ENCODE measurements at places on chromosomes 2 and 18. TPM values are rescaled to one million over a fixed set of nuclear protein-coding genes. Genes with fewer than 3 reads are reported as not detected.

- no peak for DNase-seq
These were observed 73.1 kb downstream of the RAB3GAP1 start for GRCh38 chr2:135124924-135125886.

Gene TUBA3E
- not detected for total RNA-seq

GRCh38 chr2:144986691-144987090, 466.8 kb upstream of the ZEB2 start:
- DNase-seq, result no peak

Gene KYNU
- total RNA-seq, result 64.3 TPM

- DNase-seq, result no peak
These were observed 45.5 kb downstream of the AOX1 start for GRCh38 chr2:200631287-200631686.

DNA sequence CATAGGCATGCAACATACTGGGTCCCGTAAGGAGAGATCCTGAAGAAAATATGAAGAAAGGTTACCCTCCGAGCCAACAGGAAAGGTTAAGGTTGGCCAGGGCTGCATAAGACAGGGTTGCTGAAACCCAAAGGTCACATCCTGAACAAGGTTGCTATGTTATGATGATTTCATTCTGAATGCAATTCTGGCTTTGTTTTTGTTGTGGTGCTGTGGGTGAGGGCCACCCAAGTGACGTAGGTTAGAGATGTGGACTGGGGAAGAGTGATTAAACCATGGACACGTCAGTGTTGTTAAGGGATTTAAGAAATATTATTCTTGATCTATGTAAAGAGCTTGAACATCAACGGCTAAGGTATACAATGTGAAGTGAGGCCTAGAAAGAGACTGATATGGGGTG, 60.0 kb downstream of the ZEB2 start:
- no peak for DNase-seq

DNA sequence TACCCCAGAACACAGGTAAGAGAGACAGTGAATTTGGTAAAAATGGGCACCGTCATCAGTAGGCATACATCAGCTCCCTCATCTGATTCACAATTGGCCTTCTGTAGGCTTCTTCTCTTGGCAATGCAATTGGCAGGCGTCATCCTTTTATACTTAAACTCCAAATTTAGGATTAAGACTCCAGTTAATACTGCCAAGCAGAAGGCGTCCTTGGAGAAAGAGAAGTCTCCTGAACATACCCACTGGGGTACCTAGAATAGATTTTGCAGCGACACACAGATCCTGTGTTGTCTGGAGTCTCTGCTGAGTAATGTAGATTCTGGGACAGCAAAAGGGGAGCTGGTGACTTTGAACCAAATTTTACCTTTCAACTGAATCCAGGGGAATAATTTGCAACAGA, 592 bp upstream of the METAP1D start:
- no peak for DNase-seq

- no peak for DNase-seq
These were observed 4.4 kb downstream of the ACTR2 start for GRCh38 chr2:65231892-65232477.

Gene GRB14
- 51.0 TPM for total RNA-seq

DNA sequence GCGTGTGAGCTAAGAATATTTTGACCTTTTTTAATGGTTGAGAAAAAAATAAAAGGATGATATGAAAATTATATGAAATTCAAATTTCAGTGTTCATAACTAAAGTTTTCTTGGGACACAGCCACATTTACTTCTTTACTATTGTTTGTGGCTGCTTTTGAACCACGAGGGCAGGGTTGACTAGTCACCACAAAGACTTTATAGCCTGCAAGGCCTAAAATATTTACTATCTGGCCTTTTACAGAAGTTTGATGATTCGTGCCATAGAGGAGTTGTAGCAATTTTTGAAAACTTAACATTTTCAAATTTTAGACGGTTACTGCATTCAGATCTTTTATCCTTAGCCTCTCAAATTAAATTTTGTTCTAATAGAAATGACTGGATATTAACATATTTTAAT, 69.9 kb downstream of the LIMS1 start:
- no peak for DNase-seq

Gene COL4A3
- total RNA-seq, result 0.05 TPM

GRCh38 chr2:45470531-45470930, 140.5 kb downstream of the SRBD1 start:
- no peak for DNase-seq

- DNase-seq, result no peak
These were observed 90.2 kb upstream of the LHCGR start for GRCh38 chr2:48845684-48846083.

DNA sequence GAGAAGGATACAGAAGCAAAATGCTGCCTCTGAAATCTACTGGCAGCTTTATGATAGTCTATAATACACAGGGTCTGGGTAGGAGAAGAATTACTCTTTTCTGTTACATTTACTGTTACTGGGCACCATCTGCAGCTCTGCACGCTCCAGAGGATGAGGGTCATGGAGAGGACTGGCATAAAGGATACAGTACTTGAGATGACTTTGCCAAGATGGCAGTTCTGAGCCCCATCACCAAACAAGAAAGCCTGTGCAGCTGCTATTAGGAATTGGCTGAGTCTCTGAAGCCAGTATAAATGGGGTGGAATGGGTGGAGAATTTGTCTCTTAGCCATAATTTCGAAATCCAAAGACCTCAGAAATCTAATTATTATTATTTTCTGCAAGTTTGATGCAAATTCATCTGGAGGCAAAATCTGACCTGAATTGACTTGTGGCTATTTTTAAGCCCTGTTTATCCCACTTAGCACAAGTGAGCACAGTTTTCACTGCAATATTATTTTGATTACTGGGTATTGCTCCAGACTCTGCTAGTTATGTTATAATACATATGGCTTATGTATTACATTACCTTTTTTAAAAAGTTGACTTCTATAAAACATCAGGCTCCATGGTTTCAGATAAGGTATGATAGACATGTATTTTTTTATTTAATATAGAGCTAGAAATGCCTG, 579.5 kb downstream of the MBD2 start:
- DNase-seq, result no peak

Gene STARD6
- not detected for total RNA-seq

GRCh38 chr2:121902171-121902591, 146.7 kb downstream of the TSN start:
- no peak for DNase-seq

Gene RAD51AP2
- 0.25 TPM for total RNA-seq

DNA sequence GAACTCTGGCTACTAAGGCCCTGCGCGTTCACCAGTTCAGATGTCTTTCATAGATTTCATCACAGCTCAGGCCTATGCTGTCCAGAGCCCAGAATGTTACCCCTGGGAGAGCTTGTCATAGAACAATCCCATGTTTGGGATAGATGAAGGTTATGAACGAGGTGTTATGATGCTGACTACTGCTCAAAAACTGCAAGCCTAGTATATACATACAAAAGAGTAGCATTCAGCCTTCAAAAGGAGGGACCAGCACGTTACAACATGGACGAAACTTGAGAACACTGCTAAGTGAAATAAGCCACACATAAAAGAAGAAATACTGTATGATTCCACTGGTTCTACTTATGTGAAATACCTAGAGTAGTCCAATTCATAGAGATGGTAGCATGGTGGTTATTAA, 401.9 kb downstream of the NBAS start:
- no peak for DNase-seq

- no peak for DNase-seq
These were observed 1088.9 kb upstream of the PIK3C3 start for GRCh38 chr18:40866013-40866645.

DNA sequence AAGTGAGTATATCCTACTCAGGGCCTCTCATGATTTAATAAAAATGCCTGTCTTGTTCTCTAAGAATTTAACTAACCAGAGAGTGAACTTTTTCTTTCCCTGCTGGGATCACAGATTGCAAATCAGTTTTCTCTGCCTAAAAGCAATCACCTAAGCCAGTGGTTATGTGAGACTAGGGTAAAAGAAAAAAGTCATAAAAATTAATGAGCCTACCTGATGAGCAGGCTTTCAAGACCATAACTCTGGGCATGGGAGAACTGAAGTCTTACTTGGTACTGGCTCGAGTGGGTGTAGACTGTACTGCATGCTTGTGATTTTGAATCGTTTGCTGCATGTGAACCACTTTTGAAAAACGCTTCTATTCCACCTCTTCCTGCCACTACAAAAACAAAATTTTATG, 1677.0 kb upstream of the LRRTM1 start:
- no peak for DNase-seq

DNA sequence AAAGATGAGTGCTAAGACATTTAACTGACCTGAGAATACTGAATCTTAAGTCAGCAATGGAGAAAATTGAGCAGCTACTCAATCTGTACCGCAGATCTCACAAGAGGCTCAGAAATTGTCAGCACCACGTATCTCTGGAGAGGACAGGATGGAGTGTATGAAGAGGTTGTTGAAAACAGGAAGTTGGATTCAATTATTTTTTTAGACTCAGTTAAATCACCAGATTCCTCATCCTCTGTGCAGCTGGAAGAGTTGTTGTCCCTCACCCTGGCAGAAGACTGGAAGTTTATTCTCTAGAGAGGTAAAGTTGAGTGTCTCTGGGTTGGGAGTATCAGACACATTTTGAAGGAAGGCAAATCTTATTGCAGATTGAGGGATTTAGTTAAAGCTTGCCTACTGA, 114.9 kb upstream of the NT5C1B start:
- DNase-seq, result no peak

GRCh38 chr2:169069341-169069740, at the start of gene DHRS9:
DHRS9 (plus strand) TSS chr2:169069563; CDS start chr2:169081582, 12,019 bp downstream.
- DNase-seq, result no peak

- DNase-seq, result no peak
These were observed 2.8 kb downstream of the RHOB start for GRCh38 chr2:20449501-20450200.

- no peak for DNase-seq
These were observed 8.9 kb downstream of the TSPYL6 start for GRCh38 chr2:54247115-54247514.

GRCh38 chr2:19158896-19159295, 199.5 kb downstream of the OSR1 start:
- DNase-seq, result no peak

Gene RFTN2
- 1.1 TPM for total RNA-seq

DNA sequence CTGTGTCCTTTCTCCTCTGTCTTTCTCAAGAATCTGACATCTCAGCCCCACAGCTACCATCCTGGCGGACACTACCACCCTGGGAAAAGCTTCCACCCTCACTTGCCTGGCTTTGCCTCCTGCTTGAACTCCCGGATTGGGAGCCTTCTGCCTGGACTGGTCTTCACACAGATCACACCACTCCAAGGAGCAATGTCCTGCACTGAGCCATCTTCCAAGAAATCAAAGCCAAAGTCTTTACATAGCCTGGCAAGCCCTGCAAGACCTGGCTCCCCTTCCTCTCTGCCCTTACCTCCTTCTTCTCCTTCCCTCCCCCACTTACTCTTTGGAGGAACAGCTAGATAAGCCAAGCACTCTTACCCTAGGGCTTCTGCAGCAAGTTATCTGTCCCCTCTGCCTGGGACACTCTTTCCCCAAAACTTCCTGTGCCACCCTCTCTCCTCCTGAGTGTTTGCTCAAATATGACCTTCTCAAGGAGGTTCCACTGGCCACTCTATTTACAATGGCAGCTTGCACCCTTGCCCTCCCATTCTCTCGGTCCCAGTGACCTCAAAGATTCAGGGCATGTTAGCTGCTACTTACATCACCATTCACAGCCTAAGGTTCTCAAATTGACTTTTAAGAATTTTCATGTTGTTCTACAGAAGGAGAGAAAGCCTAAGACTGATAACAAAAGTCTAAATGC, 9.7 kb downstream of the ATP8B1 start:
- DNase-seq, result no peak

DNA sequence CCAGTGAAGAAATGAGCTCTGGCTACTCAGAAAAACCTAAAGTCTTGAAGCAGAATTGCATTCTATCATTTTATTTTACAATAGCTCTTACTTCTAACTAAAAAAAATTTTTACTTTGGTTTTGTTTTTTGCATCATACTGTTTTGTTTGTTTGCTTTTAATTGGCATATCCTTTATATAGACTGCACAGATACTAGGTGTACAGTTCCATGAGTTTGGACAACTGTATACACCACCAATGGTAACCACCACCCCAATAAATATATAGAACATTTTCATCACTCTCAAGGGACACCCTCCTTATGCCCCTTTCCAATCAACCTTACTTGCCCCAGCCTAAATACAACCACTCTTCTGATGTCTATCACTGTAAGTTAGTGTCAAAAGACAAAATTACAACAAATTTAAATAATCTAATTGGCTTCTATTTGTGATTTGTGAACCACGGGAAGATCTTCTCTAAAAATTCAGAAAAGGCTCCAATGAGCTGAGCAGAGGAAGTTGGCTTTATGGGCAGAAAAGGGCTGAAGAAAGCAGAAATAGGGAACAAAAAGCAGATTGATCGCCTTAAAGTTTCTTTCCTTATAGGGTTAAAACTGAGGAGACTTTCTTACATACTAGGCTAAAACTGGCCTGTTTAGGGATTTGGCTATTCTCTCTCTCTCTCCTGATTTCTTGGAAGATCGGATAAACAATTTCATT, 22.2 kb upstream of the SOS1 start:
- DNase-seq, result no peak

Gene FOXD4L1
- 0.42 TPM for total RNA-seq

- DNase-seq, result no peak
These were observed 1.7 kb upstream of the PPP4R1 start for GRCh38 chr18:9616049-9616448.

DNA sequence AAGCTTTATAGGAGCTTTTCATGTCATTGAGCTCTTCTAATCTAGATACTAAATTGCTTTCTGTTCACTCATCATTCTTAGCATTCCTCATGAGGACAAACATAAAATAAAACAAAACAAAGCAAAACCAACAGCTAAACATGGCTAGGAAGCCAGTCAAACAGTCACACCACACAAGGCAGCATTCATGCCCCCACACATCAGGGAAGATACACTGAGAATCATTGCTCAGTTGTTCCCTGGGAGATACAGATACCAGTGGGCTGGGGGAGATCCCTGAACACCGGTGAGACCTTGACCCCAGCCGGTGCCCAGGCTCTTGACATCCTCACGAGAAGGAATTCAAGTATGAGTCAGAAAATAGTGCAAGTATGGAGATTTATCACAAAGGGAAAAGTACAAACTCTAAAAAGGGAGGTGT, 177.9 kb upstream of the ARL4C start:
- no peak for DNase-seq

GRCh38 chr2:190656301-190656700, 7.4 kb downstream of the NAB1 start:
- DNase-seq, result no peak

GRCh38 chr2:43367012-43367782, 140.8 kb upstream of the ZFP36L2 start:
- no peak for DNase-seq

DNA sequence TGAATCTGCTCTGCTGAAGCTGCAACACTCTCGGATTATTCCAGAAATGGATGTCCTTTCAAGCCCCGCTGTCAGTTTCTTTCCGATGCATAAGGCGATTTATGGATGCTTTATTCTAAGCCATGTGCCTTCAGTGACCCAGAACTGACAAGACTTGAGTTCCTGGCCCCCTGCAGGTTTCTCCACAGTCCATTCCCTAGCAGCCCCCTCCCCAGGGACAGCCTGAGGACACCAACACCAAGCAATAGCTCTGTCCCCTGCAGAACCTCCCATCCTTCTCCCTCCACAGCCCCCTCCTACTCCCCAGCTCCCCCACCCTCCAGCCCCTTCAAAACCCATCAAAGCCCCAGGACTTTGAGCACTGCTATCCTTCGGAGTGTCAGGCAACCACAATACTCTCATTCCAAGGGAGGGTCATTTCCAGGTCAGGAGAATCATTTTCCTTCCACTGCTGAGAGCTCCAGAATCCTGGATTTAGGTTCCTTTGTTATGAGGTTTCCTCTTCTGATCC, 24.6 kb upstream of the SPP2 start:
- no peak for DNase-seq

GRCh38 chr18:35525795-35526494, 28.2 kb upstream of the INO80C start:
- DNase-seq, result no peak

GRCh38 chr18:24601585-24601984, 141.1 kb downstream of the HRH4 start:
- DNase-seq, result no peak

Measured in liver (tissue), 10 donors.